ENCODE measurements at places on chromosomes 12 and 14.
A peak's percentile ranks its signal among the peaks of the same experiment; 100 is the strongest.

DNA sequence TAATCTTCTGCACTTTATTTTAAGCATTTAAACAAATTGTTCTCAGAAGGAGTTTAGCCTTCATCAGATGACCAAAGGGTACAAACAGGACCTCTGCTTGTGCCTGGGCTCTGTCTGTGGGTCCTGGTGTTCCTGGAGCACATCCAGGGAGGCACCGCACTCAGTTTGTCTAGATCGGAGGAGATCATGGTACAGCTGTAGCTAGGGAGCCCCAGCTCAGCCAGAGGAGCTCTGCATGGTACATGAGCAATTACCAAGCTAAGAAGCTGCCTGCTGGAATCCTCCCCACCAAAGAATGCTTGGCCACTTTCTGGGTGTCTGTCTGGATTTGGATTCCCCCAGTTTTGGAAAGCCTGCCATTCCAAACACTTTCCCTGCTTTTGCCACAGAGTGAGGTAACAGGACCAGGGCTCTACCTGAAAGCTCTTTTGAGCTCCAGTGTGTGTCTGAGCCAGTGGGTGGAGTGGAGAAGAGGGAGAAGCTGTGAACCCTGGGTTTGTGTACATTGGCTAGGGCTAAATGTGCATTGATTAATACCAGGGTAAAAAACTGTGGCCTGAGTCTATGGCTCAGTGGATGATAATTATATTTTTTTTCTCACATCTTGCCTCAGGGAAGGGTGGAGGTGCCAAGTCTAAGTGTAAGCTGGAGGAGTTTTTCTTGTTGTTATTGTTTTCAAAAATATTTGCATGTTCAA lies 163.7 kb upstream of the IGF1 start:
- DNase-seq: no peak

DNA sequence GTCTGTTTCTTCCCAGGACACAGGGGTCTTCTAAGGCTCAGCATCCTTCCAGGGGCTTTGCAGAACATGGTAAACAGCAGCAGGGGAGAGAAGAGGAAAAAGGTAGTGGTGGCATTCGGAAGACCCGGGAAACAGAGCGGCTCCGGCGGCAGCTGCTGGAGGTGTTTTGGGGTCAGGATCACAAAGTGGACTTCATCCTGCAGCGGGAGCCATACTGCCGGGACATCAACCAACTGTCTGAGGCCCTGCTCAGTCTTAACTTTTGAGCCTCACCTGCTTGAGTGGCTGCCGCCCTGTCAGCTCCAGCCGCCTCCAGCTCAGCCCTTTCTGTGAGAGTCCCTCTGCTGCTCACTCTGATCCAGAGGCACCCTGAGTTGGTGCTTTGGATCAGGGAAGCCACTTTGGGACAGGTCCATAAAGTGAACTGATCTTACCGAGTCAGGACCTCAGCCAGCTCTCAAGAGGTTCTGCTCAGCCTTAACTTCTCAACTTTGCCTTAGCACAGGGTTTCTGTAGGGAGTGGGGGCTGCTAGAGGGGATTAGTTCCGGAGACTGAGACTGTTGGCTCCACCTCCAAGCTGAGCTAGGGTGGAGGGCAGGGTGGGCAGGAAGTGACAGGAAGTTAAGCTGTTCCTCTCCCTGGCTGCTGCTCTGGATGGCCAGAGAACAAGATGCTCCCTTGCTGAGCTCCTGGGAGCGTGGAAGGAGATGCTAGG lies 5.4 kb downstream of the SDR39U1 start:
- no peak for DNase-seq

- DNase-seq: no peak
Observed at GRCh38 chr12:7012024-7012607, 6.2 kb downstream of the LPCAT3 start.

DNA sequence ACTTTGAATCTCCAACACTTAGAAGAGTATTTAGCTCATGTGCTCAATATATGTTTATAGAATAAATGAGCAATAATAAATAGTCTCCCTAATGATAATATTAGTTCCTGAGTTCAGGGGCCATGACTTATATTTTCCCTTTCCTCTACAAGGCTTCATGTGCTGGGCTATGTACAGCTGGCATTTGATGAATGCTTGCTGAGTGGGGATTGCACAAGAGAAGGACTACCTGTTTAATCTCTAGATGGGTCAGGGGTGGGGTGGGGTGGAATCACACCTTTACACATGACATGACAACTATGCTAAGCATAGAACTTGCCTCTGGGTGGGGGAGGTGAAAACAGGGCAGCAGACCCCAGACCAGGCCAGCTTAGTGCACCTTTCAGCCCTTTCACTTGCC lies 7.6 kb upstream of the ABHD12B start:
- no peak for DNase-seq

DNA sequence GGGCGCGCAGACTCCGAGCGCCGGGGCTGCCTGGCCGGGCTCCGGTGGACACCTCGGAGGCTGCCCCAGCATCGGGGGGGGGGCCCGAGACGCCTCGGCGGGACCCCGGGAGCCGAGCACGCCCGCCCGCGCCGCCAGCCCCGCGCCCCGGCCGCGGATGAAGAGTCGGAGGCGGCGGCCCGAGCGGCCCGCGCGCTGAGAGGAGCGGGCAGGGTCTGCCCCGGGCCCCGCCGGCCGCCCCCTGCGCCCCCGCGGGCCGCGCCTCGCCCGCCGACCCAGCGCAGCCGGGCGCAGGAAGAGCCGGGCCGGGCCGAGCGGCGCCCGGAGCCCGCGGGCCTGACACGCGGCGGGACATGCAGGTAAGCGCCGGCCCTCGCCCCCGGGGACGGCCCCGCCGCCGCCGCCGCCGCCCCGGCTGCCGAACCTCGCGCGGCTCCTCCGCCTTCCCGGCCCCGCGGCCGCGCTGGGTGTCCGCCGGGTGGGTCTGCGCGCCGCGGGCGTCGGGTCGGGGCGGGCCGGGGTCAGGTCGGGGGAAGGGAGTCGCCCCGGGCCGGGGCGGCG lies 63.7 kb downstream of the FBXL14 start:
- DNase-seq: no peak

DNA sequence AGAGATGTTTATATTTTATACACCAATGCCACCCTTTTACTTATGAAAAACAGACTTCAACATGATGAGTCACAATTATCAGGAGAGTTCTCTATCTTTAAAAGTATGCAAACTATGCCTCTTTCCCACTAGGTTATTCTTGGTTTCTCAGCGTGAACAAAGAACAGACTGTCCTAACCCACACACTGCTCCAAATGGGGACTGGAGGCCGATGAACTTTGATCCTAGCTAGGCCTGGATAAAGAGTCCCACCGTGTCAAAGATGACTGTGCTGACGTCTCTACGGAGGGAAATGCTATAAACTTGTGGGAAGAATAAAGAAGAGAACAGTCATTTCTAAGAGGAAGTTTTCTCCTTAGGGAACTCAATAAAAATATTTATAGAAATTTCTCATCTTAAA lies 160.1 kb downstream of the EPS8 start:
- no peak for DNase-seq

- DNase-seq: no peak
Observed at GRCh38 chr12:23217158-23217557, 592.2 kb downstream of the ETNK1 start.

DNA sequence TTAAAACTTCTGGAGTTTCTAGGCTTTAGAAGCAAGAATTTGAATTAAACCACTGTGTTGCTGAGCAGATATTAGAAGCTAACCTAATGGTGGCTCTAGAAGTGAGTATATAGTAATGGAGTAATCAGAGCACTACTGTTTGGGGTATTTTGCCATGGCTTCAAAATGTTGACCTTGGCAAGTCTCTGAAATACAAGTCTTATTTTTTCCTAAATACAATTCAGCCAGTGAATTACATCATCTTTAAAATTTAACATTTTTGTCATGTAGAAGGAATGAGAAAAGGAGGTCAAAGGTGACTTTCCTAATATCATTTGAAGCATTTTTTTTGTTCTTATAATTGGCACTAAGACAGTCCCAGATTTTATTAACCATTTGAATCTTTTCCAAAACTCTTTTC lies 25.2 kb downstream of the PMCH start:
- DNase-seq: no peak

GRCh38 chr12:98343002-98343567 lies 172.3 kb upstream of the TMPO start:
- DNase-seq: no peak

DNA sequence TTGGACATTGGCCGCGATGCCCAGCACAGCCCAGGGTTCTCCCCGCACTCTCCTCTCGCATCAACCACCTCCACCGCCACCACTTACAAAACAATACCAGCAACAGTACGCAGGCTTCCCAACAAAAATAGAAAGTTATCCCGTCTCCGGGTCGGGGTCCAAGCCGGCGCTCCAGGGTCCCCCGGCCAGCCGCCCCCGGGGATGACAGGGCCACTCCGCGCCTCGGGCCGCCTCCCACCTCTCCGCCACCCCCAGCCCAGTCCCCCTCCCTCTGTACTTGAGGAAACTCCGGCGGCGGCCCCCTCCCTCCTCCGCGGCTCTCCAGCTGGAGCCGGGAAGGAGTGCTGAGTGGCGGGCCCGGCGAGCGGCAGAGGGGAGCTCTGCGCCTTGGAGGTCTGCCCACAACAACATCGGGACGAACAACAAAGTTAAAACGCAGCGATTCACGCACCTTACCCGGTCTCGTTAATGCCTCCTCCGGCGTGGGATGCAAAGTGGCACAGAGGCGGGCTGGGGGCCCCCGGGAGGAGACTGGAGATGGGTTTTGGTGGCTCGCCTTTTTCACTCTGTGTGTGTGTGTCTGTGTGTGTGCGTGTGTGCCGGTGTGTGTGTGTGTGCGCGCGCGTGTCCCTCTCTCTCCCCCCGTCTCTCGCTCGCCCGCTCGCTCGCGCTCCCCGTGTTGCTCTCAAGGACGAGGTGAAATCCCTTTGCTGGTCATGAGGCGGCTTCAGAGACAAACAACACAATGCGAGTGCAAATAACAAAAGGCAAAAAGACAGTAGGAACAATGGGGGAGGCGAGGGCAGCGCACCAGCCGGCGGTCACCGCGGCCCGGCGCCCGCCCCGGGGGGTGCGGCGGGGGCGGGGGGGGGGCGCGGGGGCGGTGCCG lies 386.8 kb downstream of the BCAT1 start:
- peak; percentile 84 for DNase-seq

GRCh38 chr14:36083317-36083716 lies 93.2 kb downstream of the PTCSC3 start:
- DNase-seq: no peak

DNA sequence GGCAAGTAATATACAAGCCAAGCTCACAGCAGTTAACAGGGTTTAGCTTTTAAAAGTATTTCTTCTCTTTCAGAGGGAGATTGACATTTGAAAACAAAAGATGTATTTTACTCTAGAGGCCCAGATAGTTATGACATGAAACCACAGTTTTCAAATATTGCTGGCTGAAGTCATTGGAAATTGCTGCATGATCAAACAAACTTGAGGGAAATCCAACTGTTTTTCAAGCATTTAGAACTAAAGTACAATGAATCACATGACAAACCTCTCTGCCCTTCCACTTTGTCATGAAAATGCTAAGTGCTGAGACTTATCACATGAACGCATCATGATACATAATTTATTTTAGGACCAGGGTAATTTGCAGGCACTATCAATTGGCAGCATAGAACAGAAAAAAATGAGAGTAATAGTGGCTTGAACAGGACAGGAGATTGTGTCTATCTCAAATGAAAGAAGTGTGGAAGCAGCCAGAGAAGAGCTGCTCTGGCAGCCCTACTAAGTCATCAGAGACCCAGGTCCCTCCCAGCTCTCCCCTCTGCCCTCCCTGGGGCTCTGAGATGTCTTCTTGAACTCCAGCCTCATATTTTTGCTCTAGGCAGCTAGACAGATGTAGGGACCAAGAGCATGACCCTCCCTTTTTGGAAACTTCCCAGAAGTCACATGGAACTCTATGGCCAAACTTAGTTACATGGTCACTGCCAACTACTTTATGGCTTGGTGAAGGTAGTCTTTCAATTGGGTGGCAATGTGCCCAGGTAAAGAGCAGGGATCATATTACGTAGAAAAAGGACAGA lies 90.1 kb upstream of the PELI2 start:
- DNase-seq: no peak

DNA sequence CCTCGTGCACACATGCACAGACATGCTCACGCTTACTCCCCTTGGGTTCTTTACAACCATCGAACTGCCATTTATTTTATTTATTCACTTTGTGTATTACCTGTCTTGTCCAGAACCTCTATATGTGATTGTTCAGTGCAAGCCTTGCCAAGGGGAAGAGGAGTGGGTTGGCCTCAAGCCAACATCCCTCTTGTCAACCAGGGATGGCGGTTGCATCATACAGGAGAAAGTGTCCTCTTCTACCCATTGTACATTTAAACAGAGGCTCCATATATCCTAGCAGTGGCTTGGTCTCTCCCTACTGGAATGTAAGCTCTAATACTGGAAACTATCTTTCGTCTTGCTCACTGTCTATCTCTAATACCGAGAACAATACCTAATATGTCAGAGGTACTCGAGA lies 108.4 kb downstream of the C12orf42 start:
- no peak for DNase-seq

- no peak for DNase-seq
Observed at GRCh38 chr14:73461478-73462047, 3.2 kb upstream of the NUMB start.

- DNase-seq: no peak
Observed at GRCh38 chr12:22310275-22310674, 24.2 kb downstream of the ST8SIA1 start.

- DNase-seq: no peak
Observed at GRCh38 chr12:78490861-78491260, 373.7 kb upstream of the SYT1 start.

- no peak for DNase-seq
Observed at GRCh38 chr12:52828591-52829021, 5.5 kb downstream of the KRT79 start.

DNA sequence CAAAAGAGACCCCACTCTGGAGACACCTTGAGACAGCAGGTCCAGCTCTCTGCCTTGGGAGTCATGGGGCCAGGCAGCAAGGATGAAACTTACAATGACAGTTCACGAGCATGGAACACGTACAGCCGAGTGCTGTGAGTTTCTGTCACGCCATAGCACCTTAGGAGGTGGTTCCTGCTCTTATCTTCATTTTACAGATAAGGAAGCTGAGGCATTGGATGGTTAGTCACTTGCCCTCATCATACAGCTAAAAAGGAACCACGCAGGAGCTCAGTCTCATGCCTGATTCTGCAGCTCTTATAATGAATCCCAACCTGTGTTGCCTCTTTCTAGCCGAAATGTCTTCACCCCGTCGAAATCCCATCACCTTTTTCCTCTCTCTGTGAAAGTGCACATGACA lies 39.9 kb downstream of the C14orf132 start:
- DNase-seq: no peak

- no peak for DNase-seq
Observed at GRCh38 chr12:22228022-22228875, 106.3 kb downstream of the ST8SIA1 start.

Measured in left lung (tissue), 14 donors.